ENCODE measurements at places on chromosomes 3 and 15.

- no peak for DNase-seq
Observed at GRCh38 chr3:136249593-136249992, 547 bp upstream of the PCCB start.

GRCh38 chr15:64622410-64623260 is 152.8 kb downstream of the RBPMS2 start:
- DNase-seq, result no peak

- no peak for DNase-seq
Observed at GRCh38 chr3:52322466-52322865, 6.3 kb downstream of the DNAH1 start.

- no peak for DNase-seq
Observed at GRCh38 chr3:48716508-48716981, 476 bp downstream of the IP6K2 start.

DNA sequence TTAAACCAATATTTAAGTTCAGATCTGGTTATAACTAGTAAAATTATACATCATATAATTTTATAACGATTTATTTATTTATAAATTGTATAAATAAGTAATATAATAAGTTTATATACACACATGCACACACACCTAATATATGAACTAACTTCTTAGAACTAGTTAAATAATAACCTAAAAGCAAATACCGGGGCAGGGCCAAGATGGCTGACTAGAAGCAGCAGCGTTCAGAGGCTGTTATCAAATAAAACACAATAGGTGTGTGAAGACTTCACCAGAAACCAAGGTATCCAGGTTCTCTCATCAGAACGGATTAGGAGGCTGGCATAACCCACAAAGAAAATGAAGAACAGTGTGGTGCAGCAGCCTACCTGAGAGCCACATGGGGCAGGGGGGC is 653.6 kb upstream of the CBLB start:
- no peak for DNase-seq

GRCh38 chr3:29545615-29546014 is 264.7 kb downstream of the RBMS3 start:
- DNase-seq, result no peak

- no peak for DNase-seq
Observed at GRCh38 chr15:28963711-28964081, 77.9 kb downstream of the APBA2 start.

DNA sequence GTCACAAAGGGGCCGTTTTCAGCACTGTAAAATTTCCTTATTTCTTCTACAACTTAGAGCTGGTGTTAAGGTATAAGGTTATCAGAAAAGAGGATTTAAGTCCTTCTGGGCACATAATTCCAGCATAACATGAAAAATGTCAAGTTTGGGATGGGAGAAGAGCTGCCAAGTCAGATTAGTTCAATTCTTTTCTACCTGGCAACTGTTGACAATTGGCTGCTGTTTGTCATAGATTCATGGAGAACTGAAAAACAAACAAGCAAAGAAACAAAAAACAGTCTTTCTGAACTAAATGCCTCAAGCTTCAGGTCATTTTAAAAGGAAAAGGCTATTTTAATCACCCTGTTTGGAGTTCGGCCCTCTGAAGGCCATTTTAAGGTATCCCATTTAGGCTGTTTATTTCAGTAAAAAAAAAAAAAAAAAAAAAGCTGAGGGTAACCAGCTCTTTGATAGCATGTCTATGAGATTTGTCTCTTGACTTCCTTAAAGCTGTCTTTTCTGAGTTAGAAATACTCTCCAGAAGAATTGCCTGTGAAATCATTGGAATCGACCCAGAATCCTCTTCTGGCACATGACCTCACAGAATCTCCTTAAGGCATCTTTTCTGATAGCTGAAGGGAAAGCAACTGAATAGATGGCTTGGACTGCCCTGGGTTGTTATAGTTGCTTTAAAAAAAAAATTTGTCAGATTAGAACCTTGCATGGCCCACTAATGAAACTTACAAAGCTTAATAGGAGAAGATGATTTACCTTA is 173.3 kb downstream of the SEMA6D start:
- DNase-seq, result no peak

- no peak for DNase-seq
Observed at GRCh38 chr3:4582624-4583023, 89.5 kb downstream of the ITPR1 start.

GRCh38 chr3:111302063-111302462 is 230.4 kb downstream of the NECTIN3 start:
- DNase-seq, result no peak

- DNase-seq, result no peak
Observed at GRCh38 chr15:49331951-49332350, 91.1 kb upstream of the FGF7 start.

GRCh38 chr3:121660356-121661171 is at the start of gene HCLS1:
TSS of gene HCLS1 (minus strand) at chr3:121660903. CDS start at chr3:121658347, 2,556 bp downstream.
- DNase-seq, result no peak

DNA sequence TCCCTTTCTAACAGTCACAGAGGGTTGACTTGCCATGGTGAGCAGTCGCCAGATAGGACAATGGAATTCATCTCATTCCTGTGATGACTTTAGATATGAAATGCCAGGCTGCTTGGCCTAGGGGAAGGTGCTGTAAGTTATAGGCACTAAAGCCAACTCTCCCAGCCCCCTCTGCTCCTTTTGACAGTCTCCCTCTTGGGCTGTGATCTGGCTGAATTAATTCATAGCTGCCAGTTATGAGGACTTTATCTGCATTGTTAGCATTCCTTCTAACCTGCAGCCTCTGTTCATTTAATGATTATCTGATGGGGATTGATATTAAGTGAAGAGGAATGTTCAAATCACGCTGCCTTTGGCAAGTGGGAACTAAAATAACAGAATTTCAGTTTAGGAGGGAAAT is 427.1 kb upstream of the RASGRP1 start:
- no peak for DNase-seq

DNA sequence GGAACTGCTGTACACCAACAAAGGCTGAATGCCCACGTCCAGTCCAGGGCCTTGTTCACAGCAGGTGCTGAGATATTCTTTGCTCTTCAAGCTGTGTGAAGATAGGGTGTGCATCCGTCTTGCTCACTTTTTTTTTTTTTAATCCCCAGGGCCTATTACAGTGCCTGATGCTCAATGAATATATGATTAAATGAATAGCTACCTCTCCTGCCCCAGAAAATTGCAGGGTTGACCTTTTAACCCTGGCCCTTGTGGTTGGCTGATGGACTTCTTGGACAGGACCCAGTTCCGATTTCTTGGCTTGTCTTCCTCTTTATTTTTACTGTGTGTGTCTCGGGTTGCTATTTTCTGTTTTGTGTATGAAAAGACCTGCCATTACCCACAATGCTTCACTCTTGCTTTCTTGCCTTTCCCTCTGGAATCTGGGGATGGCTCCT is 2.9 kb upstream of the FYTTD1 start:
- no peak for DNase-seq

DNA sequence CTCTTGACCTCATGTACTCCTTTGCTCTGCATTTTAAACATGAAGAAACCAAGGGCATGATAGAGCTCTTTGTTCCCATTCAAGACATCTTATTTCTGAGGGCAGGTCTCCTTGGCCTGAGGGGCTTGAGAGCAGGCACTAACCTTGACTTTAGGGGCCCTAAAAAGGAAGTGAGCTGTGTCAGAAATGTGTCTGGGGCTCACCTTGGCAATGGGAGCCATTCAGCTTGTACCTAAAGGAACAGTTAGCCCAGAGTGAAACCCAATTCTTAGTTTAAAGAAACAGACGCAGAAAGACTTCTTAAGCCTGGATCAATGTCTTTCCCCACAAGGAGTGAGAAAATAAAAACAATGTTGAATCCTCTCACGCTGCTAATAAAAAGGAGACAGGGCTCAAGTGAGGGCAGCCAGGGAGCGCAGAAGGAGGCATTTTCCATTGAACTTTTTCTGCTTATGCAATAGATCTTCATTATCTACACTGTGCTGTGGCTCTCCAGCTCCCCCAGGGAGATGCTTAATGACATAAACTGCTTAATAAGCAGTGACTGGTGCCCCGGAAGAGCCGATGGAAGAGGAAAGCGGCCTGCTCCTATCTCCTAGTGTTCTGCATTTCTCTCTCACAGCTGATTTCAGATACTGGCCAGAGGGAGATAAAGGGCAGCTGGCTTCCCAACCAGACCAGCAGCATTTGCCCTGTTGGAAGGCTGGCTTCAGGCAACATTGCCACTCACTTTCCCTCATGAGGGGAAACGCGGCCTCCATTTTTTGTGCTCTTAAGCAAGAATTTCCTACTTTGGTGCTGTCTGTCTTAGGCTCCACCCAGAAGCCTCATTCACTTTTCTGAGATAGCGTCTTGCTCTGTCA is 152.0 kb downstream of the OPA1 start:
- no peak for DNase-seq

DNA sequence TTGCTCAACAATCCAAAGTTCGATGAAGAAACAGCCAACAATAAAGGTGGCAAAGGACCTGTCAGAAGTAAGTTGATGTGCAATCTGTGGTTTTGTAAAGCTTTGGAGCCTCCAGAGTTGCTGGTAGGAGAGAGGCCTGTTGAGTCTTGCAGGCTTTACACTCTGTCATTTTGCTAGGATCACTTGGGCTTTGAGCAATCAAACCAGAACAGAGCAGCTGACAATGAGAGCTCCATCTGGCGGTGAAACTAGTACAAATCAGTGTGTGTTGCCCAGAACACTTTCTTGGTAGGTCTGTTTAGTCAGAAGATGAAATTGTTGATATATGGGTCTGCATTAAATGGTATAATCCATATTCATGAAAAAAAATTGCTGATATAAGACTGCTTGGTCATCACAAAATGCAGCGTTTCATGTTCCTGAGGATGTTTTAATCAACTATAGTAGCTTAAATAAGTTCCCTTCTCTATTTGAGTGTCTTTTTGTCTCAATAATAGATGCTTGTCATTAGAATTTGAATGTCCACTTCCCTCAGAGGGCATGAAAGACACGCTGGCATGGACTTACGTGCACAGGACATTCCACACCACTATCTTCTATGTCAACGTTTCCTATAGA is 25.7 kb downstream of the TMOD2 start:
- DNase-seq, result peak; percentile 64

GRCh38 chr3:25265284-25265683 is 162.8 kb upstream of the RARB start:
- DNase-seq, result no peak

- peak; percentile 70 for DNase-seq
Observed at GRCh38 chr15:89556413-89557262, 18.6 kb upstream of the TICRR start.

GRCh38 chr3:171566803-171567422 is 106.7 kb upstream of the TNIK start:
- DNase-seq, result peak; percentile 28

GRCh38 chr3:45210308-45211041 is 15.6 kb downstream of the TMEM158 start:
- DNase-seq, result peak; percentile 70

DNA sequence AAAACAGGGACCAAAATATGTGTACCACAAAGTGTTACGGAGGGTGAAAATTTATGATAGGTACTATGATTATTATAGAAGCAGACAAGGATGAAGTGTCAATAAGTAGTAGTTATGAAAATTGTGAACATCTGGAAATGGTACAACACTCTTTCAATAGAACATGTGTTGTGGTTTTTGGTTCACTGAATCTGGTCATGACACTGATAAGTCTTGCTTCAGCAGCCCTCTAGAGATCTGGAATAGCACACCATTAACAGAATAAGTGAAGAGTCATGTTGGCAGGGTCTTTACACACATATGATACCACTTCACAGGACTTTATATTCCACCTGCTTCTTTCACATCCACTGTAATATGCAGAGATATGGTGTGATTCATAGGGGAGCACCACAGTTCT is 985.2 kb upstream of the SEMA6D start:
- no peak for DNase-seq

DNA sequence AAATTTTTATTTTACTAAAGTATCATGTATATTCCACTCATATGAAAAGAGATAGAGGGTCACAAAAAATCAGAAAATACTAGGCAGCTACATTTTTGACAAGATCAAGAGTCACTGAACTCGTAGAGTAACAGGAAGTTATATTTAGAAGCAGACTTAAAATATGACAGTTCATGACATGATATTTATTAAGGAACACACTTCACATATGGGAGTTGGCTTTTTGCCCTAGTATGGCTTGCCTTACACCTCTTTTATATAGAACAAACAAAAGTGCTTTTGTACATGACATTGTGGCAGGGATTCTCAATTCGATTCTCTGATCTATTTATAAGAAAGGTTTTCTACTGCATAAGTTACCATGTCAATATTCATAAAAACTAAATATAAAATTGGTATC is 80.1 kb upstream of the GBE1 start:
- no peak for DNase-seq

DNA sequence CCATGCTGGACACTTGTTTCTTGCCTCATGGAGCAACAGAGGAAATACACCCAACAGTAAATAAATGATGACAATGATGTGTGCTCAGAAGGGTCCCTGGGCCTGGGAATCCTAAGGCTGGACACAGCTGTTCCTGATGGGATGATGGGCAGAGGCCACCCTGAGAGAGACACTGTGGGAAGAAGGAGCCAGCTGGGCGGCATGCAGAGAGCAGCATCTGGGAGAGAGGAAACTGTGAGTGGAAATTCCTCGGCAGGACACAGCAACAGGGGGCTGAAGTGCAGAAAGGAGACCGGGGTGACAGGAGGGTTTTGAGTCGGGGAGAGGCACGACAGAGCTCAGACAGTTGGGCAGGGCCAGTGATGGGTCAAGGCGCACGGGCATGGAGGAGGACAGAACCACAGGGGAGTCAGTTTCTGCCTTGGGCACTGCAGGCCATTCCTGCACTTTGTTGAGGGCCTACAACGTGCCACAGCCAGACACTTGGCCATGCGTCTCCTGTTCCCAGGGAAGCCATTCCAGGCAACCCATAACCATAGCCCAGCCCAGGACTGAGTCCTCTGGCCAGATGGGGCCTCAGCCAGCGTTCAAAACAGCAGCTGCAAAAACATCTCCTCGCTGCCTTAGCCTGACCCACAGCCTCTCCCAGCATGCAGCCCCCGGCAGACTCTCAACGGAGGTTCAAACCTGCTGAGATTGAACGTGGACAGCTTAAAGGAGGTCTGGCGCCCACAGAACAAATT is 36.7 kb upstream of the SLC6A1 start:
- no peak for DNase-seq

DNA sequence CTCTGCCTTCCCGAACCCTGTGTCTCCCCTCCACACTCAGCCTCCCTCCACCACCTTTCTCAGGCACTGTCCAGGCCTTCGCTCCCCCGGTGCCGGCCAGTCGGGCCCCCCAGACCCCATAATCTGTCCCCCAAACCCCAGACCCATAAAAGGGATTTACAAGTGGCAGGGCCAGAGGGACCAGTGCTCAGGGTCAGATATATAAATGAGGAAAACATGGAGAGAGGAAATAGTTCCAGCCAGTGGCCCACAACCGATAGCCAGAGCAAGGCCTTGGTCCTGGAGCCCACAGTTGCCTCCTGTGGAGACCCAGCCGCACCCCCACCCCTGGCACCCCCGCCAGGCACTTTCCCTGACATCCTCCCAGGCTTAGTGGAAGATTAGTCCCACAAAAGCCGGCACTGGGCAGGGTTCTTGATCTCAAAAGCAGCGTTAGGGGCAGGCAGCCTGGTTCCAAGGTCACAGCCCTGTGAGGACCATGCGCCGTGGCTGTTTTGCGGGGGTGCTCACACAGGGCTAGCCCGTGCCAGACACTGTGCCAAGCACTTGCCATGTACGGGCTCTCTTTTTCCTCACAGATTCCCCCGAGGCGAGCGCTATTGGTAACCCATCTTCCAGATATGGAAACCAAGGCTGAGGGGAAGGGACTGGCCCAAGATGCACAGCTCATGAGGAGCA is 1.1 kb upstream of the PLXND1 start:
- DNase-seq, result no peak

GRCh38 chr3:99509224-99509623 is 129.2 kb upstream of the COL8A1 start:
- no peak for DNase-seq

- DNase-seq, result no peak
Observed at GRCh38 chr3:169008776-169009358, 654.6 kb downstream of the MECOM start.

Measured in HCT116 (cell line).